Islet precursor cell (in vitro differentiated cells): ENCODE measurements at places on chromosomes 4 and X.

DNA sequence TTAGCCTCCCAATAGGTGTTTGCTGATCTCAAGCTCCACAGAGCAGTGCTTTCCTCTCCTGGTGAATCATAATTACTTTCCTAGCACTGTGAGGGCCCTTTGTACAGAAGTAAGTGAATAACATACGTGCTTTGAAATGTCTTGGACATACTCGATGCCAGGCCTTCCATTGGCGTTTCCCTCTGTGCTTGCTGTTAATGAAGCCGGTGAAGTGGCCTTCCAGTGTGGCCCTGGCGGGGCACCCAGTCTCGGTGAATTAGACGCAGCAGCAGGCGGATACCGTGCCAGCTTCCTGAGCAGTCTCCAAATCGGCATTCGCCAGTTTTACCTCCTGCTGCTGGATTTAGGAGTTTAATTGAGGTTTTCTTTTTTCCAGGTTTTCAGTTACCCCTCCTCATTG, 132.3 kb downstream of the HMX1 start:
- DNase-seq = no peak

GRCh38 chr4:1351854-1352566, 5.0 kb downstream of the UVSSA start:
- DNase-seq = peak; percentile 88

DNA sequence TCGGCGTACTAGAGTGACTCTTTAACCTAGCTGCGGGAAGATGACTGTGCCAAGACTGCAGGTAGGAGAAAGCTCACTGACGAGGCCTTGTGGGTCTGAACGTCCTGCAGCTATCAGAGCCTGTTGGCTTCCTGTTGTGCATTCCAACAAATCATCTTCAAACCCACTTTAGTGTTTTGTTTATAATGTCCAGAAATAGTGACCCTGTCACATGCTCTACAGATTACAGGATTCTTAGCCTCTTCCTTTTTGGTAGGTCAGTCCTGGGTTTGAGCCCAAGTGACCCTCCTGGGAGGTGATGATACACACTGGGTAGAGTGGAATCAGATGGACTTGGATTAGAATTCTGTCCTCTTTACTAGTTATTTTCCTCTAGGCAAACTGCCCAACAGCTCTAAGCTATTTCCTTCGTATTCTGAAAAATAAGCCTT, 33.2 kb downstream of the HTT start:
- DNase-seq = no peak

DNA sequence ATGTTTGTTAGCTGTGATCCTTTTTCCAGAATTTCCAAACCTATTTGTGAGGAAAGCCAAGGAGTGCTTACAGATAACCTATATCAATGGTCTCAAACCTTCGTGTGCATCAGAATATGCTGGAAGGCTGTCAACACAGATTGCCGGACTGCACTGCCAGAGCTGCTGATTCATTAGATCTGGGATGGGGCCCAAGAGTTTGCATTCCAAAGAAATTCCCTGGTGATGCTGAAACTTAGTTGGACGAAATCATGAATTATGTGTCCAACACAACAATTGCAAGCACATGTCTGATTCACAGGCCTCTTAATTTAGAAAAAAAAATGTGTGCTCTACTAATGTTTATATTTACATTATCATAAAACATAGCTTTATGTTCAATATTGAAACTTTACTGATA, 544.0 kb upstream of the AMOT start:
- no peak for DNase-seq

DNA sequence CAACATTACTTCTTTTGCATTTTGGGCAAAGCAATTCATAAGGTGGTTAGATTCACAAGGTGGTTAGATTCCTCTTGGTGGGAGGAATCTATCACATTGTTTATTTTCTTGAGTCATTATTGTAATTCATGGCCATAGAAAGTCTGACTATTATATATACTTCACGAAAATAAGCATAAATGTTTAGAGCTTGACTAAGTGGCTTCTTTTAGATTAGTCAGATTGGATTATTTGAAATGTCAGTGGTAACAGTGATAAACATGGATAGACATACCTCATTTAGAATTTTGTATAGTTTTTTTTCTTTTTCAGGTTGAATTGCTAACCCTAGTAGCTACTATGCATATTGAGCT, 24.9 kb upstream of the DYNLT3 start:
- DNase-seq = no peak

DNA sequence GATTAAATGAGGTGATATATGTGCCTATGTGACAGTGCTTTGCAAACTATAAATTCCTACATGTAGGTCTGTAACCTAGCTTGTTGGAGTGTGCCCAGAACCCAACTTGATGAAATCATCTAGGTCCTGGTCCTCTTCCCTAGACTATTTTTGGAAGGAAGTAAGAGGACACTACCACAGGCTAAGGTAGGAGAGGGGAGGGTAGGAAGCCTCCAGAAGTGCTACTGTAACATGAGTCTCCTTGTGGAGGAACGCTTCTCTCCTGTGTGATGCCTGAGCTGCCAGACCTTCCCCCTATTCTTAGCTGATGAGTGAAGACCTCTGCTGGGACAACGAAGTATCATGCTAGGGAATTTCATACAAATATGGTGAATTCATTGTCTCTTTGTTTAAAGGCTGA, 41.8 kb upstream of the IL21 start:
- no peak for DNase-seq

- no peak for DNase-seq
These were observed 763.0 kb downstream of the DMD start for GRCh38 chrX:32448320-32448719.

GRCh38 chr4:1571165-1572009, 112.7 kb downstream of the FAM53A start:
- no peak for DNase-seq

GRCh38 chrX:103418811-103419340, 42.5 kb downstream of the BEX3 start:
- no peak for DNase-seq
